Diencephalon (tissue), 1 donor: ENCODE measurements at places on chromosomes 4 and X. TPM values are rescaled to one million over a fixed set of nuclear protein-coding genes. Genes with fewer than 3 reads are reported as not detected.

CSAG2 gene
- not detected for total RNA-seq

EXOC1L gene
- not detected for total RNA-seq

AFM gene
- total RNA-seq: not detected

BANK1 gene
- total RNA-seq: 0.23 TPM

RASL11B gene
- 6.7 TPM for total RNA-seq
